ENCODE measurements at places on chromosomes 3 and 15. TPM values are rescaled to one million over a fixed set of nuclear protein-coding genes. Genes with fewer than 3 reads are reported as not detected.

Gene FMN1
- 2.7 TPM for total RNA-seq

Gene TMEM158
- 5.0 TPM for total RNA-seq

Gene UBAP1L
- 0.07 TPM for total RNA-seq

Gene LARP6
- 28.8 TPM for total RNA-seq

DNA sequence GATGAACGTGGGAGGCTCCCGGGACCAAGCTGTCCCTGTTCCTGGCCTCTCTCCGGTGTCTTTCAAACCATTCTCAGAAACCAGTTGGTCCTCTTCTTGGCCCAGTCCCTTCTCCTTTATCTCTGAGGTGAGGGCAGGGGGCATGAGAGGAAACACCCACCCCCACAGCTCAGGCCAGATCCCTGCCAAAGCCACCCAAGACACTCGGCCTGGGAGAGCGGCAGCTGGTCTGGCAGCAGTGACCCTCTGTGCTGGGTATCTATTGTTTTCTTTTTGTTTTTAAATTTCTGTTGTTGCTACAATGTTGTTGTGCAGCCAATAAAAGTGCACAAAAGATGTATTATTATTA lies 27.3 kb downstream of the ACSBG1 start:
- no peak for DNase-seq

- DNase-seq, result no peak
Observed at GRCh38 chr15:70812827-70813364, 41.1 kb downstream of the LARP6 start.

- DNase-seq, result no peak
Observed at GRCh38 chr3:128317698-128318231, 148.9 kb downstream of the DNAJB8 start.

- no peak for DNase-seq
Observed at GRCh38 chr3:111871809-111872623, 13.0 kb downstream of the PHLDB2 start.

DNA sequence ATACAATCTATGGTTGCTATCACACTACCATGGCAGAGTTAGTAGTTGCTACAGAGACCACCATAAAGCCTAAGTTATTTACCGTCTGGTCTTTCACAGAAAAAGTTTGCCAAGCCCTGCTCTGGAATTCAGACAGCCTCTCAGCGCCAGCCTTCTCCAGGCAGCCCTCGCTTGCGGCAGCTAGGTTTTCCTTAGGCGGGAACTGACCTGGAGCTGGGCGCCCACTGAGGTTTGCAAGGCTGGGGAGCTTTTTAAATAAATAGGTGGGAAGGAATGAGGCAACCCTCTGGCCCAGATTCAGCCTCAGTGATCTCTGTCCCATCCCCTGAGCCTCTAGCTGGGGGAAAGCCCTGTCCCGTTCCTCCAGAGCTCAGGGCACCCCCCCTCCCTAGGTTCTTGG lies 1.2 kb downstream of the CTSH start:
- DNase-seq, result no peak
